ENCODE measurements at places on chromosomes 1 and 21.

DNA sequence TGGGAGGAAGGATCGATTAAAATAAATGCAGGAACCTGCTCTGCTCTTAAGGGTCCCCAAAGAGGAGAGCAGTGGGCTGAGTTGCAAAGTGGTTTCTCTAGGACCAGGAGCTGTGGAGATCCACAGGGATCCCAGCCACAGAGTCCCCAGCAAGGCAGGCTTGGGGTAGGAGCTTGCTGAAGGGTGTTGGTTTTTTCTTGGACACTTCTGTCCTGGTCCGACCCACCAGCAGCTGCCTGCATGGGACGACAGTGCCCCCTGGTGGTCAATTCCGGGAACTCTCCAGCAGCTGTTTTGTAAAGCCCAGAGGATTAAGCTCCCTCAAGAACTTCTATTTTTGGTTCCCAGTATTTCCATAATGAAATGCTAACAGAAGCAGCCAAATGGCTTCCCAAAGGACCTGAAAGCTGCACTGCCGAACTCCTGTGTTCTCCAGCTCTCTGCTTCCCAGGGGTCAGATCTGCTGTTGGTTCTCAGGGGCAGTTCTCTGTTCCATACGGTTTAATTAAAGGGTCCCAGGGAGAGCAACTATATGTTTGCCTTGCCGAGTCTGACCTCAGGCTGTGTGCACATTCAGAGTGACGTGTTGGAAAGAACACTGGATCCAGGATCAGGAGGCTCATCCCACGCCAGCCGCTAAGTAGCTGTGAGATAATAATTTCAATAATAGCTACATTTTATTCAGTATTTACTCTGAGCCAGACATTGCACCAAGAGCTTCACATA lies 23.2 kb downstream of the NENF start:
- DNase-seq, result peak; percentile 90

DNA sequence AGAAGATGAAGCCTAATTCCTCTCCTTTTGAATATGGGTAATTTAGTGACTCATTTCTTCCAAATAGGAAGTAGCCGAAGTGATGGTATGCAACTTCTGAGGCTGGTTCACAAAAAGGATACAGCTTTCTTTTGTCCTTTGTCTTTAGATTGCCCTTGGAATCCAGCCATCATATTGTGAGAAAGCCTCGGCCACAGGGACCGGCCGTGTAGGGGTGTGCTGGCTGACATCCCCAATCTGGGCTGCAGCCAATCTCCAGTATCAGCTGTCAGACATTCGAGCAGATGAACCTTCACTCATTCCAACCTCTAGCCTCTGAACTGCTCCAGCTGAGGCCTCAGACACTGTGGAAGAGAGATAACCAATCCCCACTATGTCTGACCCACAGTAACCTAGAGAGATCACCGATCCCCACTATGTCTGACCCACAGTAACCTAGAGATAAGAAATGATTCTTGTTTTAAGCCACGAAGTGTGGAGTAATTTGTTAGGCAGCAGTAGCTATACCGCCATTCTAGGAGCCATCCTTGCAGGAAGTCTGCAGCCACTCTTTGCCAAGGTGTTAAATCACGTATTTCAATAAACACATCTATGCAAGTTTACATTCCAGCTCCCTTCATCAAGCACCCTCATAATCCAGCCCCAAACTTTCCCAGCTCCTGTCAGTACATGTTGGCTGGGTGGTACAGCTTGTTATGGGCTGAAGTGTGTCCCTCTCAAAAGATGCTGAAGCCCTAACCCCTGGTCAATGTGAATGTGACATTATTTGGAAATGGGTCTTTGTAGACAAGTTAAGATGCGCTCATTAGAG lies 2.9 kb upstream of the DIP2A start:
- peak; percentile 93 for DNase-seq

DNA sequence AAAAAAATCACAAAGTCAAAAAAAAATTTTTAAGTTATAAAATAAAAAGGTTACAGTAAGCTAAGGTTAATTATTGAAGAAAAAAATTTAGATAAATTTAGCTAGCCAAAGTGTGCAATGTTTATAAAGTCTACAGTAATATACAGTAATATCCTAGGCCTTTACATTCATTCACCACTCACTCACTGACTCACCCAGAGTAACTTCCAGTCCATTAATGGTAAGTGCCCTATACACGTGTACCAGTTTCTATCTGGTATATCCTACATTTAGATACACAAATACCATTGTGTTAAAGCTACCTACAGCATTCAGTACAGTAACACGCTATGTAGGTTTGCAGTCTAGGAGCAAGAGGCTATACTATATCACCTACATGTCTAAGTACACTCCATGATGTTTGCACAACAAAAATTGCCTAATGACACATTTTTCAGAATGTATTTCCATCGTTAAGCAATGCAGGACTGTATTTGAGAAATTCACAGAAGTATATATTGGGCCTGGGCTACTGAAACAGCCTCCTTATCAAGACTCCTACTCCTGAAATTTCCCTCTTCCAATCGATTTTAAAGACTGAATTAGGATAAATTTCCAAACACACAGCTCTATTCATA lies 155.1 kb downstream of the COP1 start:
- DNase-seq, result peak; percentile 26

- DNase-seq, result peak; percentile 79
Measured at GRCh38 chr1:92184632-92185031, 33.1 kb upstream of the C1orf146 start.
